ENCODE measurements at places on chromosomes 11 and 22.

DNA sequence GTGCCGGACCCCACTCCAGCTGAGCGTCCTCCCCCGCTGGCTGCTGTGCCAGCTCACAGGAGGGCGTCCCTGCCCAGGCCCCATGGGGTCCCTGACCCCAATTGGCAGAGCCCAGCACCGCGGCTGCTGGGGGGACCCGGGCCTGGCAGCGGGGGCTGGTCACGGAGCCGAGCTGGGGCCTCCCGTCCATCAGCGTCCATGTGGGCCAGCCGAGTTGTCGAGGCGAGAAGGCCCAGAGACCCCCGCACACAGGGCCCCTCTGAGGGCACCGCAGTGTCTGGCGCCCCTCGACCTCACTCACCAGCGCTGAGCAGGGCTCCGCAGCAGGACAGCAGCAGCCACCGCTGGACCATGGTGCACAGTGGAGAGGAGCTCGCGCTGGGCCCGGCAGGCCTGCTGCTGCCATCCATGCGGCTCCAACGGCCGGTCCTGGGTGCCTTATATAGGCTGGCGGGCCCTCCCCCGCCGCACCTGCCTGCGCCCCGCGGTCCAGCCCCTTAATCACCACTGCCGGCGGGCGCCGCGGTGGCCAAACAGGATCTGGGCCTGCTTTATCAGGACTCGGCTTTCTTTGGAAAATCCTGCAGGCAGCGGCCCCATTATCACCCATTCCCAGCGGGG, at the start of gene MUC6:
Gene MUC6 (minus strand): TSS at position 416 of the 621 bp plus-strand sequence. CDS start 63 bp downstream, at position 353.
- no peak for DNase-seq

GRCh38 chr11:122698392-122698791, 42.9 kb downstream of the UBASH3B start:
- no peak for DNase-seq

DNA sequence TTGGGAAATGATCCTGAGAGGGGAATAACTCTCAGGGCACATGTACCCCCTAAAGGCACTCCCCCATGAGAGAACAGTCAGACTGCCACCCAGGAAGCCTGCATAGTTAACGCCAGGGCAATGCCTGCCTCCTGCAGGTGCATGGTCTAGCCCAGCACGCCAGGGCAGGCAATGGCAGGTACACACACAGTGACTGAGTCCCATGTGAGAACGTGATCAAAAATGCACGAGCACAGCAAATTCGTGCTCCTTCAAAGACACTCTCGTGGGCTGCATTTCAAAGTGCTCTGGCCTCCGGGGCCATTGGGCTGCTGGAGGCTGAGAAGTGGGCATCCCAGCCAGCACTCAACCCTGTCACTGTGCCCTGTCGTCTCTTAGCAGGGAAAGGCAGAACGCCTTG, 79.7 kb downstream of the SHANK2 start:
- DNase-seq: no peak

DNA sequence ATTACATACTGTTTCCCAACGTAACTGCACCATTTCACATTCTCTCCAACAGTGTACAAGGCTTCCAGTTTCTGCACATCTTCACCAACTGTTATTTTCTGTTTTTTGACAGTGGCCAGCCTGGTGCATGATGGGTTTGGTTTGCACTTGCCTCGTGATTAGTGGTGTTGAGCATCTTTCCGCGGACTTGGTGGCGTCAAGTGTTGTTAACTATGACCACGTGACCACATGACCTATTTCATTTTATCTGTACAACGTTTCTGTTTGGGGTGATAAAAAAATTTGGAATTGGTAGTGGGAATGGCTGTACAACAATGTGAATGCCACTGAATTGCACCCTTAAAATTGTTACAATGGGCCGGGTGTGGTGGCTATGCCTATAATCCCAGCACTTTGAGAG, 2.5 kb upstream of the YPEL1 start:
- DNase-seq: no peak

- DNase-seq: no peak
Observed at GRCh38 chr11:126544108-126545056, 188.9 kb downstream of the ST3GAL4 start.

Measured in GM13977 (cell line).